ENCODE measurements at places on chromosomes 11 and 22.

GRCh38 chr11:115873813-115874212, 369.6 kb upstream of the CADM1 start:
- no peak for DNase-seq

DNA sequence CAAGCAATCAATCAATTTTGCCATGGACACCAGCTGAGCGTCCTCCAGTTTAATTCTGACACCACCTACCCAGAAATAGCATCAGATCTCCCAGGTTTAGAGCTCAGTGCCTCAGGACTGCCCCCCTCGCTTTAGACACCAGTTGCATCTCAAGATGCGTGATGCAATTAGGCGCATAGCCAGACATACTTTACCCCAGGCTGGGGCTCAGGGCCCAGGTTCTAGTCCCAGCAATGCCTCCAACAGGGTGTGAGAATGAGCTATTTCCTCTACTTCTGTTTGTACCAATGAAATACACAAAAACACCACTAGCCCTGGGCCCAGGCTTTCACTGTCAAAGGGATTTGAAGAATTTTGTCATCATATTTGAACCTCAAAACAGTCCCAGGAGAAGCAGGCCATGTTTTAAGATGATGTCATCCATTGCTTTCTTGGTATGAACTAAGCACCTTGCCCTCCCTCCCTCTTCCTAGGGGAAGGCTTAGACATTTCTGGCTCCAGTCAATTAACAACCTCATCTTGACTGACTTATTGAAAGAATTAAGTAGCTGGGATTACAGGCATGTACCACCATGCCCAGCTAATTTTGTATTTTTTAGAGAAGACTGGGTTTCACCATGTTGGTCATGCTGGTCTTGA, 61.5 kb upstream of the INCENP start:
- DNase-seq: no peak

GRCh38 chr11:10797001-10797400, 11.7 kb downstream of the EIF4G2 start:
- DNase-seq: no peak

DNA sequence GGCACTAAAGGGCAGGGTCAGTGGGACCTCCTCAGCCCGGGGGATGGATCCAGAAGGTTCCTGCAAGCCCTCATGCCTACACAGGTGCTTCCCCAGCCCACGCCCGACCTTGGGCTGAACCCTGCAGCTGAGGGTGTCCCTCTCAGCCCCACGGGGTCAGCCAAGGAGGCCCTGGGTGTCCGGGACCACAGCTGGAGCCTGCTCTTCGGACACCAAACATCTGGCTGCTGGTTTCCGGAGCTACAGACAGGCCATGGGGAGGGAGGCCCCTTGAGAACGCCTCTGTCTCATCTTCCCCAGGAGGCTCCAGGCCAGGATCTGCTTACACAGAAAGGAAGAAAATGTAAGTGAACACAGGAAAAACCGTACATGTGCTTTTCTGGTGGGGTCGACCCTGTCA, 355.7 kb downstream of the MN1 start:
- no peak for DNase-seq

GRCh38 chr11:66267379-66268243, 828 bp upstream of the RAB1B start:
- DNase-seq: peak; percentile 86

GRCh38 chr11:111446404-111447111, 65.6 kb downstream of the BTG4 start:
- peak; percentile 72 for DNase-seq

GRCh38 chr11:692824-693414, 2.1 kb downstream of the DEAF1 start:
- DNase-seq: no peak

- peak; percentile 5 for DNase-seq
Measured at GRCh38 chr11:82315093-82315492, 418.6 kb downstream of the FAM181B start.

GRCh38 chr22:23526596-23527316, 53.3 kb downstream of the IGLL1 start:
- DNase-seq: no peak

DNA sequence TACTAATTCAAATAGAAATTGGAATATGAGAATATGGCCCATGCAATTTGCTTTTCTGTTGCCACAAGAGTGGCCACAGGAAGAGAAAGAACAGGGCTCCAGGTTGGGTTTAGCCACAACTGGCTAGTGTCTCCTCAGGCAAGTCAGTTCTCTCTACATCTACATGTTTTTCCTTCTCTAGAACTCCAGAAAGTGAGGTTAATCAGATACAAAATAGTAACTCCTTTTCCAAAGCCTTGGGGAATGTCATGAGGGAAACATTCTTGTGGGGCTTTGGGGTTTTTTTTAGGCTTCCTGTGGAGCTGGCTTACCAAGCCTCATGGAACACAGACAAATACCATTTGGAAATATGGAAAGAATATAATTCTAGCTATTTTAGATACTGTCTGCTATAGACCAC, 161.6 kb downstream of the NAV2 start:
- DNase-seq: no peak

DNA sequence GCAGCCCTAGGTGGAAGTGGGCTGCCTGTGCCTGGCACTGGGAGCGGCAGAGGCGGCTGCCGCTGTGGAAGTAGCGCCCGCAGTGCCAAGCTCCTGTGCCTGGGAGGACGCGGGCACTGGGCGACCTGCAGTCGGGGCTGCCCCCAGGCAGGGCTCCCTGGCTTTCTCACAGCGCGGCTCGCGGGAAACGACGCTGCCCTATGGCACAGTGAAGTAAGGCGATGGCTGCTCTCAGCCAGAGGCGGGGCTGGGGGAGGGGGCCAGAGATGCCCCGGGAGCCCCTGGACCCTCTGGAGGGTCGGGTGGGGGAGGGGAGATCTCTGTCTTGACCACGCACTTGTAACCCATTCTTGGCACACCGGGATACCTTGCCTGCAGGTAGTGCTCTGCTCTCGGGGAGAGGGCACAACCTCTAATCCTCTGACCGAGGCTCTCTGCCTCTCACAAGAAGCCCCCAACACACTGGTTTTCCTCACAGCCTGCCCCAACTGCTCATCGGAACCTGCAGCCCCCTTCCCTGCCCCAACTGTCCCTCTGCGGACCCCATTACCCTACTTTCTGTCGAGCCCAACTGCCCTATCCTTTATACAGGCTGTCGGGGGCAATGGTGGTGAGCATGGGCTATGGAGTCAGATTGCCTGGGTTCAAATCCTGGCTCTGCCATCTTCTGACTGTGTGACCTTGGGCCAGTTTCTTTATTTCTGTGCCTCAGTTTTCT, 32.2 kb upstream of the TRIM29 start:
- DNase-seq: no peak

- DNase-seq: no peak
Measured at GRCh38 chr11:8934742-8935488, 2.2 kb upstream of the C11orf16 start.

- peak; percentile 27 for DNase-seq
Measured at GRCh38 chr22:36467946-36468345, 13.5 kb downstream of the TXN2 start.

DNA sequence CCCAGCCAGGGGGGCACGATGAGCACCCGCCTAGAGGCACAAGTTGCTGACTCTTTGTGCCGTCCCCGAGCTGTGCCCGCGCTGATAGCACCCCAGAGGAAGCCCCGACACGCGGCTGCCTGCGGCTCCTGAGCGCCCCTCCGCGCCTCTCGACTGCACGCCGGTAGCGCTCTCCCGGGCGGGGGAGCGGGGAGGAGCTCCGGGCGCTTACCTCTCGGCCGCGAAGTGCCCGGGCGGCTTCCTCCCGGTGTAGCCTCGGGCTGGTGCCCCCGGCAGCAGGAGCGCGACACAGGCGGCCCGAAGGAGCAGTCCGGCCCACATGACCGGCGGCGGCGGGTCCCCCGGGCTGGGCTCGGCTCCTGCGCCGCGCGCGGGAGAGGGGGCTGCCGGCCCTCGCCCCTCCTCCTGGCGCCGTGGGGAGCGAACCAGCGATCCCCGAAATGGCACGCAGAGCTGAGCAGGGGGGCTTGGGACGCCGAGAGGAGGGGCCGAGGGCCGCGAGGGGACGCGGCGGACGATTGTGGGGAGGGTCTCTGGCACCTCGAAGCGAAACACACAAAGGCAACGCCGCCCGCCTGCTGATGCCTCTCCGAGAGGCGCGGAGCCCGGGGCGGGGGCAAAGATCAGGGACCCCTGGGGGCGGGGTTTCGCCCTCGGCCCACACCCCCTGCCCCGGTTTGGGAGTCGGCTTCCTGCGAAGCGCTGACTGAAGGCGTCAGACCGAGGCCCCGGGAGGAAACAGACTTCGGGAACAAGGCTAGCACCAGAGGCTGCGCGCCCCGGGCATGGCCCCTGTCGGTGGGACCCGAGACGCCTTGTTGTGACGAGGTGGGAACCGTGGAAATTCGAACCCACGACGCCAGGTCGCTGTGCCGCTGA, at the start of gene VWCE:
VWCE (minus strand) TSS at position 600 of the 879 bp plus-strand sequence; CDS start at position 321, 279 bp downstream.
- DNase-seq: peak; percentile 80

DNA sequence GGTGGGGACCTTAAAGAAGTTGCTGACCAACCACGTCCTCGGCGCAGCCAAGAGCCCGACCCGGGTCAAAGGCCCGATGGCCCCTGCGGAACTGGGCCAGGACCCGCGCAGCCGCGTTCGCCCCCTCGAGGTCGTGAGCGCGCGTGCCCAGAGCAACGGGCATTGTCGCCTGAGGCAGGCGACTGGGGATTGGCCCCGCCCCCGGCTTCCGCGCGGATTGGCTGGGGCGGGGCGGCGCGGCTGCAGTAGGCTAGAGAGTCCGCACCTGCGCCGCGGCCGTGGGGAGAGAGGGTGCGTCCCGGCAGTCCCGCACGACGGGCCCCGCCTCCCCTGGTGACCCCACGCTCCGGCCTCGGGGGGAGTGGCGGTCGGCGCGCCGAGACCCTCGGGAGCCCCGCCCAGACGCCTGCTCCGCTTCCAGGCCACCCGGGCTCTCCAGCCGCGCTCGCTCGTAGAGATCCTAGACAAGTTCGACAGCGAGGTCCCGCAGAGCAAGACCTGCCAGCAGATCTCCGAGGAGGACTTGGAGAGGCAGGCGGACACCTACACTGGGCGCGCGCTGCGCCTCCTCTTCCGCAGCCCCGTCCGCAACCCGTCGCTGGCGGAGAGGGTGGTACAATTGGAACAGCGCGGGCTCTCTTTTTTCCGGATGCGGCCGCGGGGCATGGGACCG, 8.3 kb upstream of the PPIL2 start:
- peak; percentile 82 for DNase-seq

DNA sequence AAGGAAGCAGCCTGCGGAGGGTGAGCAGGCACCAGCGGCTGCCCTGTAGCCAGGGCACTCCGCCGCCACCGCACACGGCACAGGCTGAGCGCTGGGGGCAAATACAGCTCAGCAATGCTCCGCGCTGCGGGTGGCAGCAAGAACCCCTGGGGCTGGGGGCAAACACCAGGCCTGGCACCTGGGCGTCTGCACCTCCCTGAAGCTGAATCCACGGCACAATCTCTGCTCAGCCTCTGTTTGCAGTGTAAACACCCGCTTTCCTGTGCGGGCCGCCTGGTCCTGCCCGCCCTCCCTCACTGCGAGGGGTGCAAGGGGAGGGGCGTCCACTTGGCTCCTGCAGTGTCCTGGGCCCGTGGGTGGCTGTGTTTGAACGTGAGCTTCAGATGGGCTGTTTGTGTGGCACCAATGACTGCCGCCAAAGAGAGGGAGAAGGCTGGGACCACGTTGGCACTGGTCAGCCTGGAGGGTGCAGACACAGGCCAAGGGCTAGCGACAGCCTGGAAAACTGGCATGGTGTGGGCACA, 14.8 kb upstream of the MPPED1 start:
- DNase-seq: no peak

DNA sequence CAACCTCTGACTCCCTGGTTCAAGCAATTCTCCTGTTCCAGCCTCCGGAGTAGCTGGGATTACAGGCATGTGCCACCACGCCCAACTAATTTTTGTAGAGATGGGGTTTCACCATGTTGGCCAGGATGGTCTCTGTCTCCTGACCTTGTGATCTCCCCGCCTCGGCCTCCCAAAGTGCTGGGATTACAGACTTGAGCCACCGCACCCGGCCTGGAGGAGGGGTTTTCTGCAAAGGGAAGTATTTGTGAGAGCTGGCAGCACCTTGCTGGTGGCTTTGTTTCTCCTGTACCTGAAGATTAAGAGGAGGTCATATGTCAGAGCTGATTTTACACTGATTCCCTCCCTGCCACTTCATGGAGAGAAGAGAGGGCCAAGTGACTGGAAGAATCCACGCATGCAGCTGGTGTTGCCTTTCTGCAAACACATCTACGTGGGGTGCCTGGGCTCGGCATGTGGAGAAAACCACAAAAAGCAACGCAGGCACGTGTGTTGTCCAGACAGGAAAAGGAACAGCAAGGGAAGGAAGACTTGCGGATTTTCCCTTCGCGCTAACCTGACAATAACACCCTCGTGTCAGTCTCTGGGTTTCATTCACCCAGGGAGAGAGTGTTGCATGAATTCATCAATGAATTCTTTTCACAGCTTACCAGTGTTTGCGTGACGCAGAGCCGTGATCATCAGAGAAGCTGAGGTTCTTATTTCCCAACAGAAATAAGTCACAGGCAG, 61.9 kb downstream of the TSPAN18 start:
- no peak for DNase-seq

- DNase-seq: no peak
Measured at GRCh38 chr11:104997288-104997687, 25.7 kb downstream of the CASP5 start.
